ENCODE measurements at places on chromosomes 5 and 9.
A peak's percentile ranks its signal among the peaks of the same experiment; 100 is the strongest.

DNA sequence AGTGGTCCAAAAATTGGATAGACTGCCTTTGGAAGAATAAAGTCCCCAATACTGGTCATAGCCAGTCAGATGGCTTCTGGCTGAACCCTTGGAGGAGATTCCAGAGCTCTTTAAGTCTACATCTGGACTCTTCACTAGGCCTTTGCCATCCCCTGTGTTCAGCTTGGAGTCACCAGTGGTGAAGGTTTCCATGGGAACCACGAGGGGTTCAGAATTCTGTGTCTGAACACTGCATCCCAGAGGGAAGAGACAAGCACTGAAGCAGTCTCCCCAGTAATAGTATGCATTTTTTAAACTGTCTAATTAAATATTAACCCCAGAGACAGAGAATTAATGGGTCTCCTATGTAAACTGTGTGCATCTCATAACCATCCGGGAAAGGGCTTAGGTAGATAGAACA, 38.2 kb downstream of the POU4F3 start:
- no peak for DNase-seq

- no peak for DNase-seq
Observed at GRCh38 chr5:56466136-56466816, 233.1 kb upstream of the ANKRD55 start.

GRCh38 chr5:79975422-79975821, 15.6 kb downstream of the MTX3 start:
- no peak for DNase-seq

DNA sequence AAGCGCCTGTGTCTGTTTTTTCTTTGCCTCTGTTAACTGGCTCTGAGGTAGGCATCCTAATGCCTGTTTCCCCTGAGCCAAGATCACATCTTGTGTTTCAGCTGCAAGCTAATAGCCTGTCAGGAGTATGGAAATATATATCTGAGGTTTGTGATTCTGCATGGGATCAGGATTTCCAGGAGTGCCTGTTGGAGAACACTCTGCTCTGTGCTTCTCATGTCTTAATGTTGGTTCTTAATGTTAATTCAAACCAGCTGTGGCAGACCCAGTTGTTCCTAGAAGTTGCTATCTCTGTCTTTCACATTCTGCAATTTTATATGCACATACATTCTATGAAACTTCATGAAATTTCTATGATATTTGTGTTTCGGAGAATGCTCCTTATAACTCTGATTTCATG, 72.1 kb downstream of the PGM5 start:
- no peak for DNase-seq

DNA sequence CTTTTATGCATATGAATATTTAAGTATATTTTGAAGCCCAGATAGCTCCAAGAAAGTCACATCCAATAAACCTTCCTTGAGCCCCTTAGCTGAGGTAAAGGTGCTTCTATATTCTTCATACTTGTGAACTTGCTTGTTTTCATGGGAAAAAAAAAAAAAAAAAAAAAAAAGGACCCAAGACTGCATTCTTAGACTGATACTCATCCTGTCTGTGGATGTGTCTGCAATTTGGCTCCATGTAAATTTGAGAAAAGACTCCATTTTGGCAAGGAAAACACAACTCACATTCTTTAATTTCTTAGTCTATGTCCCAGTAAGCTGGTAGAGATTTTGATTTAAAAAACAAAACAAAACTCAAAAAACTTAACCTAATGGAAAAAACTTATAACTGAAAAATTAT, 238.3 kb downstream of the FBXL17 start:
- DNase-seq, result no peak

GRCh38 chr9:113919382-113919781, 43.3 kb downstream of the ZNF618 start:
- DNase-seq, result no peak

DNA sequence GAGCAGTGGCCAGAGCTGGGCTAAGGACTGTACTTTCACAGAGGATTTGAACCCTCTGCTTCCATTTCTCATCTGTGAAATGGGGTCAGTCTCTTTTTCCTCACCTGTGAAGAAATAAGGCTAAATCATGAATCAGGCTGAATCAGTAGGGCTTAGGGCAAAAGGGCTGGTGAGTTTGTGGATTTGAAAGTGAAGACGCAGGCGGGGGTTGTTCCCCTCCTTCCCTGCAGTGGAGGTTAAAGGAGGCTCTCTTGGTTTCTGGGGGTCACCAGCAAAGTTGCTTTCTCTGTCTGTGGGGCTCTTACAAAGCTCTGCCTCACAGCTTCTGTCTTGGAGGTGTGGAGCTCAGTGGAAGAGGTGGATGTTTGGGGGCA, 17.6 kb upstream of the NDST1 start:
- no peak for DNase-seq

DNA sequence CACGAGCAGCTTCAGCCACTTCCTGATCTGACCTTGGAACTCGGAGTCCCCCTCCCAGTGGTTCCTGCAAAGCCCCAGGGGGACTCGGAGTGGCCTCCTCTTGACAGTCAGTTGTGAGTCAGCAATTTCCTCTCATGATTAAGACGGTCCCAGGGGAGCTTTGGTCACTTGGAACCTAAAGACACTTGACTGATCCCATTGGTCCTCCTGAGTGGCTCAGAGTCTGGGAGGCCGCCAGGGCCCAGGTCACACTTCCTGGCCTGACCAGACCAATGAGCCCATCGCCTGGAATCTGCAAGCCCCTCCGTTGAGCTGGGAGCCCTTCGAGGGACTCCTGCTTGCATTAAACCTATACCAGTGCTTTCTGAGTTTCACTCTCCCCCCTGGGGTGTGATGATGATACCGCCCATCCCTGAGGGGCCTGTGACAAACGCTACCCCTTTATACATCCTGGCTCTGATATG, 29.1 kb downstream of the TSPAN17 start:
- DNase-seq, result no peak

DNA sequence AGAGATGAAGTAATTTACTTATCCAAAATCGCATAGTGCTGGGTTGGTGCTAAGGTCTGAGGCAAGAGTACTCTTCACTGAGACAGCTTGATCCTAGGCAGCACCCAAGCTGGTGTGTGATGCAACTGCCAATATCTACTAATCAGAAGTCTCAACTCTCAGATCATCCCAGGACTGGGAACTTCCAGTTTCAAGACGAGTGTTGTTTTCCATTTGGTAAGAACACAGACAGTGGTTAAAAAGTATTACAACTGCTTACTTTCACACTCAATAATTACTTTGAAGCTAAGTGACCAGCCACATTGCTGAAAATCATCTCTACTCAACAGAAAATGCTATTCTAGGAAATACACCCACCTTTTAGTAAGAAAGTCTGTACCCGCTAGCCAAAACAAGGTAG, 45.3 kb downstream of the FBXW11 start:
- no peak for DNase-seq

GRCh38 chr5:14405267-14405666, 176.3 kb upstream of the OTULINL start:
- DNase-seq, result no peak

- peak; percentile 14 for DNase-seq
Observed at GRCh38 chr9:105114964-105115728, 129.3 kb upstream of the SLC44A1 start.

- DNase-seq, result no peak
Observed at GRCh38 chr9:113228130-113228665, 6.9 kb downstream of the SLC31A1 start.

GRCh38 chr5:170254056-170254455, 21.3 kb downstream of the C5orf58 start:
- peak; percentile 46 for DNase-seq

- DNase-seq, result no peak
Observed at GRCh38 chr9:68546596-68547390, 6.1 kb upstream of the TMEM252 start.

GRCh38 chr5:146130440-146131045, 25.2 kb upstream of the PLAC8L1 start:
- DNase-seq, result no peak

DNA sequence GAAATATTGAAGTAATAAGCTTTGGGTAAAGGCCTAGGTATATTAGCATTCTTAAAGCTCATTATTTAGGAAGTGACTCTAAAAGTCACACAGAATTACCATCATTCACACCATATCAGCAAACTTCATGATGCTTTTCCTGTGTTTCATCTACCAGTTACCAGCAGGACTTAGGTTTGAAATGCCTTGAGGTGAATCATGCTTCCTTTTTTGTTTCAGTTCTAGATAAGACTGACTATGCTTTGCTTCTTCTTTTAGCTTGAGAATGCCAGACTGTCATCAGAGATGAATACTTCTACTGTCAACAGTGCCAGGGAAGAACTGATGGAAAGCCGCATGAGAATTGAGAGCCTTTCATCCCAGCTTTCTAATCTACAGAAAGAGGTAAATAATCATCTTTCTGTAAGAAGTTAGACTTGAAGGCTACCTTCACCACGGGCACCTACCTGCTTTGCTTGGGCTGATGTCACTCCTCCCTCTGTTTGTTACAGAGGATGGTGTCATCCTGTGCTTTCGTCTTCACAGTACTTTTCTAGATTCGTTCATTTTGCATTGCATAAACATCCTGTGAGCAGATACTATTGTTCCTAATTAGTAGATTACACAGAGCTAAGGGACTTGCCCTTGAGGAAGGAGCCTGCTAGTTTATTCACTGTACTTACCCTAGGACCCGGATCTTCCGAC, 34.7 kb downstream of the LMNB1 start:
- DNase-seq, result peak; percentile 21

GRCh38 chr5:172754596-172755356, 16.2 kb downstream of the DUSP1 start:
- no peak for DNase-seq

GRCh38 chr5:149995385-149996204, 4.9 kb downstream of the TIGD6 start:
- DNase-seq, result no peak

GRCh38 chr5:61910771-61911170, 395.2 kb upstream of the KIF2A start:
- no peak for DNase-seq

- DNase-seq, result no peak
Observed at GRCh38 chr9:23771746-23772384, 54.2 kb downstream of the ELAVL2 start.

DNA sequence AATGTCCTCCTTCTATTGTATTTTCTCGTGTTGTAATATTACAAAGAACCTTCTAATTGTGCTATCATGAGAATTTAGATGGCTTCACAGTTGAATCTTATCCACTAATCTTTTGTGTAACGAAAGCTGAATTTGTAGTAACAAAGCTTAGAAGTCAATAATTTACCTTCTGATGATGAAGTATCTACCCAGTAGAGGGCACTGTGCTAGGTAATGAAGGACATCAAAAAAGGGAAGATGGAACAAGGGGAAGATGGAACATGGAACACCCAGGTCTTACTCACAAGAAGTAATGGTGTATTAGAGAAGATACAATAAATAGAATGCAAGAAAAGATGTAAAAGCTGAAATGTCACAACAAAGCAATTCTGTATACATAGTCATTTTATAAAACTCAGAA, 131.0 kb upstream of the CCNG1 start:
- DNase-seq, result no peak

- DNase-seq, result no peak
Observed at GRCh38 chr9:119165131-119165530, 204.1 kb downstream of the BRINP1 start.

DNA sequence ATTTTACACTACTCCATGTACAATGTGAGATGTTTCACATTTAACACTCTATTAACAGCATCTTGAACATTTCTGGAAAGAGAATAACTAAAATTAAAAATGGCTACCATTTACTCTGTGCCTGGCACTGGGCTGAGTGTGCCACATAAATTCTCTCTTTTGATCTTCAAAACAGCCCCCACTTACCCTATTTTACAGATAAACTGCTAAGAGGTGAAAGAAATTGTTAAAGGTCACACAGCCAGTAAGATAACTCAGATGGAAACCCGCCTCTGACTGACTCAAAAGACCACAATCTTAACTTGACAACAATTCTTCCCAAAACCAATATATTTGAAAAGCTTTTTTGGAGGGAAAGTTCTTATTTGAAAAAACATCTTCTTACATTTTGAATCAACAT, 97.3 kb downstream of the MAPKAP1 start:
- DNase-seq, result no peak

DNA sequence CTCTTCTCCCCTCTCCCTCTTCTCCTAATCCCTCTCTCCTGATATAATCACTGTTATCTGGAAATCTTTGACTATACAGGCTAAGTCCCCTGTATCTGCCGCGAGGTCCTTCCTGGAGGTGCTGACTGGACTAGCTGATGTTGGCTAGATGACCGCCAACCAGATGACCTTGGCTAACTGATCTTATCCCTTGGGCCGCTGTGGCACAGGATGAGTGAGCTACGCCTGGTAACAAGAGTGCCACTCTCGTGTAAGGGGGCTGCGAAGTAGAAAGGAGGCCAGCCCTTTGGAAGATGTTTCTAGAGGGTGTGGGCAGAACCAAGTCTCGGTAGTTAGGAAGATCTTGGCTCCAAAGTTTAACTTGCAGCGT, 345 bp upstream of the PRRC1 start:
- DNase-seq, result no peak
